ENCODE measurements at places on chromosomes 7 and 10.
A peak's percentile ranks its signal among the peaks of the same experiment; 100 is the strongest.

- DNase-seq = no peak
Measured at GRCh38 chr10:123863721-123864482, 27.7 kb downstream of the CPXM2 start.

DNA sequence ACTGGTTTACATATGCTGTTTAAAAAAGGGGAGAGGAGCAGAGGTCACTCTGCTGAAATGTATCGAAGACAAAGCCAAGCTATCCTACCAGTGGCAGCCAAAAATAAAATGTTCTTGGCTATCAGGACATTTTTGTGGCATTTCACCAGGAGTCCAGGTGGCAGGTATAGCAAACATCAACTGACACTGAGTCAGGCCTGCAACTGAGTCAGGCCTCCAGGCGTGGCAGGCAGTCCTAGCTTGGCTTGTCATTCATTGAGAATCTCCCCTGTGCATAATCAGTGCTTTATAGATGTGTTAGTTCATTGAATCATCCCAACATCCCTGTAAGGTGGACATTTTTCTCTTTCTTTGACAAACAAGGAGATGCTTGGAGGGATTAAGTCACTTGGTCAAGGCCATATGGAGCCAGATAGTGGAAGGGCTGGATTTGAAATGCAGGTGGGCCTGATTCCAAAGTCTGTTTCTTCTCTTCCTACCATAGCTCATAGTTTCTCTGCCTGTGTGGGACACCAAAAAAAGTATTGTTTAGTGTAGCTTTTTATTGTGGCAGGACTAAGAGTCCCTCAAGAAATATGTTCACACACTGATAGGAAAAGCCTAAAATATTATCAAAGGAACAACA is 4.3 kb downstream of the DYNC1I1 start:
- no peak for DNase-seq

GRCh38 chr10:69056129-69056528 is 31.8 kb upstream of the SRGN start:
- no peak for DNase-seq

DNA sequence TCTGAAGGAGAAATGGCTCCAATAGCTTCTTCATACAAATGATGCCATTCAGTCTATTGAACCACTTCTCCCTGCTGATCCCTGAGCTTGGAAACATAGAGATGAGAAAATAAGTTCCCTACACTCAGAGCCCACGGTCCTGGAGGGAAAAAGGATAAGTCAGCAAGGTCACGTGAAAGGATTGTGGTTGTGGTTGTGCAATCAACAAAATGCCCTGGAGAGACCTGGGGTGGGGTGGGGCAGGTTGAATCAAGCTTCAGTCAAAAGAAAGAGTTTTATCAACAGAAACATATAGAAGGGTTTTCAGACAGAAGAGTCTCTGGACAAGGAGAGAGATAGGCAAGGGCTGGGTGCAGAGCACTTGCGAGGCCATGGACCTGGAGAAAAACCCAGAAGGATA is 30.1 kb downstream of the C10orf90 start:
- DNase-seq = no peak

GRCh38 chr7:2100278-2101208 is 132.2 kb downstream of the MAD1L1 start:
- no peak for DNase-seq

DNA sequence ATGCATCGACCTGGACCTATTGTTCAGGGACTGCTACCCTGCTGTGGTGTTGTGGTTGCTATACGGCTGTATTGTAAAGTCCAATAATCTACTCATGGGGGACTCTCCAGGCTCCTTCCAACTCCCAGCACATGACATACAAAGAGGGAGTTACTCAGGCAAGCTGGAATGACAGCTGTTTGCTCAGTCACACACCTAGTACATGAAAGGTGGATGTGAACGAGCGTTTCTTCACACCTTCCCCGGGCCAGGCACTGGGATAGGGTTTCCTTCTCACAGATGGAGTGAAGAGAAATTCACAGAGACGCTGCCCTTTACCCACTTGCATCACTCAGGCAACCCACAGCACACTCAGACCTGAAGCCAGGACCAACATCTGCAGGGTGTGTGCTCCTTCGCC is 215.7 kb downstream of the TNS3 start:
- no peak for DNase-seq

DNA sequence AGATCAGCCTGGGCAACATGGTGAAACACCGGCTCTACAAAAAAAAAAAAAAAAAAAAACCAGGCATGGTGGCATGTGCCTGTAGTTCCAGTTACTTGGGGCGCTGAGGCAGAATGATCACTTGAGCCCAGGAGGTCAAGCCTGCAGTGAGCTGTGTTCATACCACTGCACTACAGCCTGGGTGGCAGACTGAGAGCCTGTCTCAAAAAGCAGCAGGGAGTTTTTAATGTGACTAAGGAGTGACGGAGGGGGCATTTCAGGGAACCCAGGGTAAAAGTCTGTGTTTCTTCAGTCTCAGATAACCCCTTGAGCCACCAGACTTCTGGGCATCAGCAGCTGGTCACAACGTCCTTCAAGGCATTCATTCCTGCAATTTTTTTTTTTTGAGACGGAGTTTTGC is 2.2 kb upstream of the C10orf95 start:
- DNase-seq = no peak

- DNase-seq = no peak
Measured at GRCh38 chr10:34156781-34157425, 658.2 kb downstream of the PARD3 start.

- DNase-seq = peak; percentile 55
Measured at GRCh38 chr10:73848821-73849489, 25.4 kb downstream of the CAMK2G start.

DNA sequence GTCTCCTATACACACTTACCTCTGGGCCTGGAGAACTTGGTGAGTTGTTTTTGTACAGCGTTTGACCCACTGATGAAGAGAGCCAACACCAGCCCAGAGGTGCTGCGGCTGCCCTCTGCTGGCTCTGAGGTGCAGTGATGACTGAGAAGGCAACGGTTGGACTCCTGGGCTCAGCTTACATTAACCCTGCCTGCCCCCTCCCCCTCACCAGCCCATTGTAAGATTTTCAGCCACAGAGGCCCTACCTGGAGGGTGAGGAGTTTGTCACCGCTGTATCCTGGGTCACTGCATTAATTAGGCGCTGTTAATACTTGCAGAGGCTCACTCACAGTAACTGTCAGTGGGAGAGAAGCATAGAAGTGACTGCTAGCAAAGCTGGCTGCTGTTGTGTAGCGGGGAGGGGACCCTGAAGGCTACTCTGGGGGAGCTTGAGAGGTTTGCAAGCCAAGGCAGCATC is 19.0 kb upstream of the ANKRD2 start:
- no peak for DNase-seq

DNA sequence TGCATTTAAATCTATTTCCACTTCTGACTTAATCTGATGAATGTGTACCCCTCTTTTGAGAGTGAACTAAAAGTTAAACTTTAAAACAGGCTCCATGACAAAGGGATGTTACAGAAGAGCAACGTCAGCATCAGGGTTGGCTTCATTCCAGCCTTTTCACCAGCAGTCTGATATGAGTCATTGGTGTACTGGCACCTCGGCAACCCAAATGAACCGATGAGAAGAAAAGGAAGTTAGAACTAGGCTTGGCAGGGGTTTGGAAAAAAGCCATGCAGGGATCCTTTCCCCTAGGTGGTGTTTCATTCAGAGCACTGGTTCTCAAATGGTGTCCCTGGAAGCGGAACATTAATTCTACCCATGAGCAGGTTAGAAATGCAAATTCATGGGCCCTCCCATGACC is 53.6 kb downstream of the SEC61G start:
- DNase-seq = peak; percentile 1

- no peak for DNase-seq
Measured at GRCh38 chr10:44983066-44983894, 4.7 kb upstream of the DEPP1 start.

GRCh38 chr7:71267734-71268469 is 136.0 kb downstream of the GALNT17 start:
- DNase-seq = no peak

- DNase-seq = peak; percentile 10
Measured at GRCh38 chr10:70433581-70434280, 7.8 kb downstream of the NODAL start.

DNA sequence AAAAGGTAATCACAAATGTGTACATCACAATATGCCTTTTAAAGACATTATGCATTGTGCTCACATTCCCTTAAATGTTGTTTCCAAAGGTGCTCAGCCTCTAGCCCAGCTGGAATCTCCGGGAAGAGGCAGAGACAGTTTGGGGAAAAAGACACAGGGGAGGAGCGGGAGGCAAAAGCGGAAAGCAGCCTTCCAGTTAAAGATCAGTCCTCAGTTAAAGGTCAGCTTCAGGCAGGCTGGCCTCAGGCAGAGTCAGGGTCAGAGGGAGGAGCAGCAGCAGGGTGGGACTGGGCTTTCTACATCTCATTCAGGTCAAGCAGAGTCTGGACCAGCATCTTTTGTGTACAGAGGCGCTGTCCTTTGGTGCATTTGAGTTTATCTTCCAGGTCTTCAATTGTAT is 18.6 kb downstream of the ST7 start:
- no peak for DNase-seq

DNA sequence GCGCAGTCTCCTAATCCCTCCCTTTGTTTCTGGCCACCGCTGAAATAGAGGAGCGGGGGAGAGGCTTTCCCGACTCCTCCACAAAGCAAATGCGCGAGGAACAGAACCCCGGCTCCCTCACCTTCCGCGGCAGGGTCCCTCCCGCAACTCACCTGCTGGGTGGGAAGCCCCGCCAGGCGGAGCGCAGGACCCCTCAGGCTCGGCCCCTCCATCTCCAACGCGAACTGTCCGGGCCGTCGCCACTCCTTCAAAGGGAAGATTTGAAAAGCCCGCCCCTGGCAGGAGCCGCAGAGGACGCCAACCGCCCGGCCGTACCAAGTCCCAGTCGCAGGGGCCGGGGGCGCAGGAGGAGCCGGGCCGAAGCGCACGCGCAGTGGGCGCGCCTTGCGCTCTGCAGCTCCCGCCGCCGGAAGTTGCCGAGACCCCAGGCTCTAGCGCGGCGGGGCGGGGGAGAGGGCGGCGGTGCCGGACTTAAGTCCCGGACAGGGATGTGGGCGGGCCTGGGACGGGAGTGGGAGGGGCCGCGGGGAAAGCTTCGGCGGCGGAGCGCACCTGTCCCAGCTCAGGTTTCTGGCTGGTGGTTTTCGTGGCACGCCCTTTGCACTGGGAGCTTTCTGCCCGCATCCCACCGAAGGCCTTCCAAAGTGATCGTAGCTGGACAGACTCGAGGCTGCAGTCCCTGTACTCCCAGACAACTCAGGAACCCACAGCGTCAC is at the start of gene RTKN2:
Gene RTKN2 (minus strand): TSS at position 446 of the 716 bp plus-strand sequence. CDS start 234 bp downstream, at position 212.
- DNase-seq = peak; percentile 32

GRCh38 chr7:51114501-51114900 is 202.1 kb downstream of the COBL start:
- no peak for DNase-seq

DNA sequence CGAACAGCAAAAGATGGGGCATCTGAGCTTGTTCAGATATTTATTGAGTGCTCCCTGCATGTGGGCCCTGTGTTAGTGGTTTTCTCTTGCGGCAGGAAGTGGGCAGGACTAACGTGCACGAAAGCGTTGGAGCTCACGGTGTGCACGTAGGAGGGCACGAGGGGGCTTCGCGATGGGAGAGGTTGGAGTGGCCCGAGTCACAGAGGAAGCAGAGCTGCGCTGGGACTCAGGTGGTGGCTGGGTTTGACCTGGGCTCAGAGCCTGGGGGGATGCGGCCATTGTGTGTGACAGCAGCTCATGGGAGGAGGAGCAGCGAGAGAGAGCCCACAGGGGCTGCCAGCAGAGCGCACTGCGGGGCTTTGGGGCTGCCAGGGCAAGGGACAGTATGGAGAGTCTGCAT is 7.7 kb downstream of the ZSCAN25 start:
- no peak for DNase-seq

DNA sequence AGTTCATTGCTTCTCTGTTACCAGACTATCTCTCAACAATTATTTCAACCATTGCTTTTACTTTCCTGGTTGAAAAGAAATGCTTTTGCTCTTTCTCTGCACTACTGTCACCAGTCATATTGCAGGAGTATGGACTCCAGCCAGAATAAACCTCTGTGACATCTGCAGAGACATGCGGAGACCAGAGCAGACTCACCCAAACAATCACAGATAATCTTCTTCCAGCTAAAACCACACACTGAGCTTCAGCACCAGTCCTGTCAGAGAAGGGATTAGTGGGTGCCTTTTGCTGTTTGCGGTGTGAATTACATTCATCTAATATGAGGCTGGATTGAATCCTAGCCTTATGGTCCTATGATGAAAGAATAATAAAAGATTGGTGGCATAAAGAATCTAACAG is 258.6 kb downstream of the CNTNAP2 start:
- DNase-seq = no peak

- no peak for DNase-seq
Measured at GRCh38 chr7:35825974-35826373, 25.1 kb downstream of the SEPTIN7 start.

DNA sequence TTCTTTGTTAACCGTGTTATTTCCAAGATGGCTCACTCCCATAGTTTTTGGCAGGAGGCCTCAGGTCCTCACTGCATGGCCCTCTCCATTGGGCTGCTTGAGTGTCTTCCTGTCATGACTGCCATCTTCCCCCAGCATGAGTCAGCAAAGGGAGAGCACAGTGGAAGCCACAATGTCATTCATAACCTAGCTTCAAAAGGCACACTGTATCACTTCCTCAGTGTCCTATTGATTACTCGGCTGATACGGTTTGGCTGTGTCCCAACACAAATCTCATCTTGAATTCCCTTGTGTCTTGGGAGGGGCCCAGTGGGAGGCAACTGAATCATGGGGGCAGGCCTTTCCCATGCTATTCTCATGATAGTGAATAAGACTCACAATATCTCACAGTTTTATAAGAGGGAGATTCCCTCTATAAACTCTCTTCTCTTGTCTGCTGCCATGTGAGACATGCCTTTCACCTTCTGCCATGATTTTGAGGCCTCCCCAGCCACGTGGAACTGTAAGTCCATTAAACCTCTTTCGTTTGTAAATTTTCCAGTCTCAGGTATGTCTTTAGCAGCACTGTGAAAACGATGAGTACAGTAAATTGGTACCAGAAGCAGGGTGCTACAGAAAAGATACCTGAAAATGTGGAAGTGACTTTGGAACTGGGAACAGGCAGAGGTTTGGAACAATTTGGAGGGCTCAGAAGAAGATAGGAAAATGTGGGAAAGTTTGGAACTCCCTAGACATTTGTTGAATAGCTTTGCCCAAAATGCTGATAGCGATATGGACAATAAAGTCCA is 106.5 kb downstream of the PRLHR start:
- DNase-seq = no peak

- peak; percentile 8 for DNase-seq
Measured at GRCh38 chr7:142711746-142712616, 37.3 kb upstream of the PRSS1 start.

GRCh38 chr7:80771523-80771922 is 133.1 kb downstream of the CD36 start:
- DNase-seq = no peak

GRCh38 chr10:72727130-72727529 is 35.2 kb downstream of the MCU start:
- DNase-seq = no peak

DNA sequence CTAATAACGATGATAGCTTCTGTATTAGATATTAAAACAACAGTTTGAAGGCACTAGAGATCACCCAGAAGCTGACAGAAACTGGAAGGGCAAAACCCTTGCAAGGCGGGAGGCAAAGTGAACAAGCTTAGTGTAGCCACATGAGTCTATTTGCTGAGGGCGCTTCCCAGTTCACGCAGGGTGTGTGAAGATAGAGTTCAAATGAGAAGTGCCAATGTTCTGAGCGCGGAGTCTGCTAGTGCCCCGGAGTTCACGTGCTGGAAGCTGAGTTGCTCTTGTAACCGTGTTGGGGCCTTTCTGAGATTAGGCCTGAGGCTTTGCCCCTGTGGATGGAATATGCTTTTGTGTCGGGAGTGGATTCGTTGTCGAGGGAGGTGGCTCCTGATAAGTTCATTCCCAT is 16.6 kb upstream of the GTPBP4 start:
- DNase-seq = no peak

GRCh38 chr7:108093341-108093740 is 36.8 kb downstream of the LAMB4 start:
- no peak for DNase-seq
